ENCODE measurements at places on chromosomes 11 and 22.

GRCh38 chr11:98260983-98261382 lies 759.8 kb upstream of the CNTN5 start:
- DNase-seq = no peak

- DNase-seq = no peak
Observed at GRCh38 chr11:107683061-107683460, 28.8 kb downstream of the SLN start.

GRCh38 chr11:31767685-31768084 lies 43.4 kb downstream of the PAX6 start:
- DNase-seq = no peak

DNA sequence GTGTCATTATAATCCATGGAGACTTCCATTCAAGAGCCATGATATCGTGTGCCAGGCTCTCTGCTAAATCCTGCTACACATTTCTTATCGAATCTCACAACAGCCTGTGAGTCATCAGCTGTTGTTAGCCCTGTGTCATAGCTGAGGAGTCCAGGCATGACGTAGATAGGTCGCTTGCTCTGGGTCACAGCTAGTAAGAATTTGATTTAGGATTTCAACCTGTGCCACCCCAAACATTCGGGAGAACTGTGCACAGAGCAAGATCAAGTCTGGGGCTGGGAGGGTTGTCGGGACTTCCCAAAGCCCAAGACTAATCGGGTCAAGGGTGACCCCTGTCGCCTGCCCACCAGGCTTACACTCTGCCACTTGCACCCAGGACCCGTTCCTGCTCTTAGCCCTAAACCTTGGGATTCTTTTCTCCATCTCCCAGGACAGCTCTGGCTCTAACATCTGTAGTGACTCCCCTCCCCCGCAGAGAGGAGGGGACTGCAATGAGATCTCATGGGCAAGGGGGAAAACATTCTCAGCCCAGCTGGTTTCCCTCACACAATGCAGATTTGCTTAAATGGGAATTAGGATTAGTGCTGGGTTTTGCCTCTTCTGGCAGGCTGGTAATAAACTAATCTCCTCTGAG lies 34.3 kb downstream of the TSPAN18 start:
- DNase-seq = no peak

DNA sequence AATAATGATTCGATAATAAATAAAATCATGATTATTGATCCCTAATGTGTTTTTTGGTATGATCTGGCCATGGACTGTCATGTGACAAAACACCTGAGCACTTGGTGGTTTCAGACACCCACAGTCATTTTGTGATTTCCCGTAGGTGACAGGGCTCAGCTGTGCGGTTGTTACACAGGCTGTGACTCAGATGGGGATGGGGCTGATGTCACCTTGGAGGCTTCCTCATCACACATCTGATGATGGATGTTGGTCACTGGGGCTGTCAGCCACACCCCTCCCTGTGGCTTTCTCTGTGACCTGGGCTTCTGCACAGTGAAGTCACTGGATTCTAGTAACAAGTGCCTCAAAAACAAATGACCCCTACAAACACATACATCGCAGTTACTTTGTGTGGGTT lies 995.1 kb downstream of the BRD1 start:
- DNase-seq = no peak

GRCh38 chr11:118929501-118930093 lies 3.9 kb upstream of the BCL9L start:
- peak; percentile 81 for DNase-seq

DNA sequence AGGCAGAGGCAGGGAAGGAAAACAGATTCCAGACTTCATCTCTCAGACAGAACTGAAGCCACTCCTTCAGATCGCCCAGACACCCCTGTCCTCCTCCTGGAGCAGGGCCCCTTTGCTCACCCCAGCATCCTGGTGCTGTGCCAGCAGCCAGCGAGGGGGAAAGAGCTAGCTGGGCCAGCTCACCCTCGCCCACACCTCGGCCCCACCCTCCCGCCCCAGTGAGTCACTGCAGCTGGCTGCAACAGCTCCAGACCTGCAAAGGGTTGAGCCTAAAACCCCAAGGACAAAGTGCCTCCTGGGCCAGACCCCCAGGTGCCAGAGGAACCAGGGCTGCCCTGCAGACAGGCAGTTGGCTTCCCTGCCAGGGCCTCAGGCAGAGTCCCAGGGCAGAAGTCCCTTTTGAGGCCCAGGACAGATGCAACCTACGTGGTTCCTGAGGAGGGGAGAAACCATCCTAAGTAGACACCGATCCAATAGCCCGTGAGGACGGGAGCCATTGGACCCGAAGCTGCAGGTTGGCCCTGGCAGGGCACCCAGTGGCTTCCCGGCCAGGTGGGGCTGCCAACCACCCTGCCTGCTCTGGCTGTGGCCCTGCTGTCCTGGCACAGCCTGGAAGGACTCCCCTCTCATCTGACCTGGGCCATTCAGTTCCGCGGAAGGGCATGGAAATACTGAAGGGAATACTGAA lies 7.2 kb downstream of the AHNAK start:
- DNase-seq = peak; percentile 75

- peak; percentile 35 for DNase-seq
Observed at GRCh38 chr22:22720201-22720723, 75.8 kb downstream of the GGTLC2 start.

DNA sequence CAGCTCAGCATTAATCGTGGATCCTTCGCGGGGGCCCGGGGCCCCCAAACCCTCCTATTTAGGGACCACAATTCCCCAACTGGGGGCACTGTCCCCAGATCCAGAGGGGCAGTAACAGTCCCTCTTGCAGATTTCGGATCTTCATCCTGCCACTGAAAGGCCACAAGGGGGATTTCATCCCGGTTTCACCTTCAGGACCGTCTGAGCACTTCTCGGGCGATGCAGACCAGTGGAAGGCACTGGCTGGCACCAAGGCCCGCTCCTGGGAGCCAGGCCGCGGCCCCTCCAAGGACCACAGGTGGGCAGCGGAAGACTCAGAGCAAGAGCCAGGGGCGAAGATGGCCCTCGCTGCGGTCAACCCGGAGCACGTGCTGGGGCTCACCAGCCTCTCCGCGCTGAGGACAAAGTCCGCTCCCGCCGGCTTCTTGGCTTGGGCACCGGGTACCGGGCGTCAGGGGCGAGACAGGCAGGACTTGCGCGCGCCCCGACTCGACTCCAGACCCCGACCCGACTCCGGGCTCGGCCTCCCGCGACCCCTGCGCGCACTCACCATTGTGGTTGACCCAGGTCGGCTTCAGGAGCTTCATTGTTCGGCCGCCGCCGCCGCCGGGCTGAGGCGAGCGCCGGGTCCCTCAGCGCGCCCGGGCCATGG lies 517 bp downstream of the HIRA start:
- peak; percentile 18 for DNase-seq

DNA sequence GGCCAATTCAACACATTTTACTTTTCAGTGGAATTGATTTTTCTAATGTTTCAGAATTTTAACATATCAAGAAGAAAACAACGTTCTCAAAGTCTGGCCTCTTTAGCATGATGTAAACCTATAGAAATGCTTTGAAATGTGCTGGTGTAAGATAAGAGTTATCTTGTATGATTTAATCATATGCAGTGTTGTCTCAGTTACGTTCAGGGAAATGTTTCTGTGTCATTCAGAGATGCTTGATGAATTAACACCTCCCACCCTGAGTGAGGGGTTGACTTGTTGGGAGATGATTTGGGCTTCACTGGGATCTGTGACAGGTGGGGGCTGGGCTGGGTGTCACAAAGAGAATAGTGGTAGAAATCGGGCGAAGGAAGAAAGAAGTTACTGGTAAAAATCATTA lies 15.7 kb upstream of the MYO18B start:
- no peak for DNase-seq

GRCh38 chr11:60867871-60868681 lies 734 bp downstream of the ZP1 start:
- no peak for DNase-seq

GRCh38 chr11:77351281-77351886 lies 49.9 kb upstream of the GDPD4 start:
- DNase-seq = no peak

- DNase-seq = no peak
Observed at GRCh38 chr22:44969817-44970216, 40.0 kb downstream of the PHF21B start.

DNA sequence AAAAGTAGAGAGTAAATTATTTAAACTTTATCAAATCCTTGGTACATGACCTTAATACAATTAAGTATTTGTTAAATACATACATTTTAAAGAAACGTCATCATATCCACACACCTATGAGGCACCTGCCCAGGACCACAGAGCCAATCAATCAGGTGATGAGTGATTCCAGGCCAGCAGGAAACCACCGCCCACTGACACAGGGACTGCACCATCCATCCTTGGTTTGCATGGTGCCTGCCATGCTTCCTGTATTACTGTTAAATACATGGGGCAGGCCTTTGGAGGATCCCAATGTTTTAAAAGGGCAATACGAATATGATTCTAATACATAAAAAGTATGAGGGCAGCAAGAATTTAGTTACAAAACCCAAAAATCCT lies 7.0 kb upstream of the TBC1D10A start:
- no peak for DNase-seq

GRCh38 chr22:33920927-33921524 lies 750 bp upstream of the LARGE1 start:
- DNase-seq = peak; percentile 49

DNA sequence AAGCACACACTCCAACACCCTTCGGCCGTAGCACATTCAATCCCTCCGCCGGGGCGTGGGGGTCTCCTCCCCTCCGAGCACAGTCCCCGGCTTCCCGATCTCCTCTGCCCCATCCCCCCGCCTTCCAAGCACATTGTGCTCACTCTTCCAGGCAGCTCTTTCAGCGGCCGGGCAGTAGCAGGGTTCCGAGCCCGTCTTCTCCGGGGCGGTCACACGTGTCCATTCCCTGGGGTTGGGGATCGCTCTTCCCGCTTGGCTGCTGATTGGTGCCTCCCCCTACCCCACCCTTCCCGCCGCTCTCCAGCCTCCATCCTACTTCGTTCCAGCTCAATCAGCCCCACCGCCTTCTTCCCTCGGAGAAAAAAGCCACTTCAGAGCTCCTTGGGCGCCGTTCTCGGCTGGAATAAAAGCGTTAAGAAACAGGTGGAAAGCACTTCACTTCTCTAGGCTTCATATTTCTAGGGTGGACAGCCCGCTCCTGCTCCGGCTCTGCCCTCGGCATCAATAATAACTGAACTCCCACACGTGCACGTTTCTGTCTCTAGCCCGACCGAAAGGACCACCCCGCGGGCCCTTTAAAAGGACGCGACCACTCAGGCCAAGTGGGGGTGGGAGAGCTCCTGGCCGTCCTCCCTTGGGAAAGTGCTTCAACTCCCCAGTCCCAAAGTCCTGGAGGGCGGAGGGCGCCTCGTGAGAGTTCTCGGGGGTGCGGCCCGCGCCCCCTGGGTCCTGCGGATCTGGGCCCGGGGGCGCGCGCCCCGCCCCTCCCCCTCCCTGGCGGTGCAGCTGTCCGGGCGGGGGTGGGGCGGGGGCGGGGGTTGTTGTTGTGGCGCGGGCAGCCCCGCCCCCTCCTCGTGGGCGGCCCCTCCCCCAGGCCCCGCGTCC lies 464 bp upstream of the CECR2 start:
- DNase-seq = no peak

GRCh38 chr11:67285541-67286498 lies 3.3 kb upstream of the ANKRD13D start:
- DNase-seq = peak; percentile 69

GRCh38 chr11:122138744-122139594 lies 23.0 kb upstream of the BLID start:
- no peak for DNase-seq
